ENCODE measurements at places on chromosomes 12 and 14.
A peak's percentile ranks its signal among the peaks of the same experiment; 100 is the strongest.

DNA sequence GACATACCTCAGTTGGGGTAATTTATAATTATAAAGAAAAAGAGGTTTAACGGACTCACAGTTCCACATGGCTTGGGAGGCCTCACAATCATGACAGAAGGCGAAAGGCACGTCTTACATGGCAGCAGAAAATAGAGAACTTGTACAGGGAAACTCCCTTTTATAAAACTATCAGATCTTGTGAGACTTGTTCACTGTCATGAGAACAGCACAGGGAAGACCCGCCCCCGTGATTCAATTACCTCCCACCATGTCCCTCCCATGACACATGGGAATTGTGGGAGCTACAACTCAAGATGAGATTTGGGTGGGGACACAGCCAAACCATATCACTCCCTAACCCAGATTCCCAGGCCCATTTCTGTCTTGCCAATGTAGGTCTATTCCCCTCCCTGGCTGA, 22.1 kb downstream of the MYO1H start:
- no peak for DNase-seq

DNA sequence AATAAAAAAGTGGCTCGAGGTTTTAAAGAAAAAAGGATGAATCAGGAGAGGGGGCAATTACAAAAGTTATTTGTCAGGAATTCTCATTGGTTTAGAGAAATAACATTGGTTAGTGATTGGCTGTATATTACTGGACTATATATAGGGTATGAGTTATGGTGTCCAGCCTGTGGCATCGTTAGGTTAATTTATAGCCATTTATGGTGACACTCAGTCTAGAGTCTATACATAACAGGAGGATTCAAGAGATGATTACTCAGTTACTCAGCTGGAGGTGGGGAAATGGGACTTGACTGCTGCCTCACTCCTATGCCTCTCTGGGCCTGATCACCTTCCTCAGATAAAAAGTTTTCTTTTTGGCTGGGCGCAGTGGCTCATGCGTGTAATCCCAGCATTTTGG, 25.6 kb upstream of the NFYB start:
- no peak for DNase-seq

DNA sequence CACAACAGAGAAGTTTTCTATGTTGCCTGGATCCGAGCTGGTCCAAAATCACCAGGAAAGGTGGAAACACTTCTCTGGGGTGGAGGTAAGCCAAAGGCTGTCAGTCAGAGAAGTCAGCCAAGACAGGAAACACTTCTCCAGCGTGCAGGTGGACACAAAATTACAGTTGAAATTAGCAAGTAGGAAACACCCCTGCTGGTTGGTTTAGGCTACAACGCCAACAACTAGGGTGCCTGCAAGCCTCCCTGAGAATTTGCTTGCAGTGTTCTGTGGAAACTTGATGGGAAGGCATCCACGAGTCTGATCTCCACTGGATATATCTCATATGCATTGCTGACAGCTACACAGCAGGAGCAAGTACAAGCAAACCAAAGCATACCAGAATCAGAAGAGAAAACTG, 600.5 kb downstream of the RERGL start:
- no peak for DNase-seq

GRCh38 chr14:94559638-94560290, 1.5 kb upstream of the SERPINA4 start:
- DNase-seq, result peak; percentile 29

DNA sequence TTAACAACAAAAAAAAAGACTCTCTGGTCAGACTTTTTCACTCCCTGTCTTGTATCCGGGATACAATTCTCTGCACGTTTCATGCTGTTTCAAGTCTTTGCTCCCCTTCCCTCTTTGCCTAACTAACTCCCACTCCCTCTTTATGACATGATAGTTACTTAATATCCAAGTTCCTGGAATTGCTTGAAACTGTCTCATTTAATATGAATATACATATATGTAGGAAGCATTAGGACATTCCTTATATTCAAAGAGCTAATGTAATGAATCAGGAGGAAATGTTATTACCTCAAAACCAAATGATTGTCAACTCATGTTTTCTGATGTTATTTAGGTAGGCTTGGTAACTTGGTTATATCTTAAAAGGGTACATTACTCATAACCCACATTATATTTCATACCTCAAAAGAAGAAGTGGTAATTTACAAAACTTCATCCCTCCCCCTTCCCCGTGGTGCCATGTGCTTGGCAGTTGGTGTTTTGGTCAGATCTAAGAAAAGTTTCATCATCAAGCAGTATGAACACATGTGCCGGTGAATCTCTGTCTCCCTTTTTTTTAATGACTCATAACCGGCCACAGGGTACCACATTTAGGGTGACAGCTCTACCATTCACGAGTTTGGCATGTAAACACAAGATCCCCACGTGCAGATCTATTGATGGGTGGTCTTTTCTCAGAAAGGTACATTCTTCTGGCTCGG, 56.5 kb downstream of the HCAR2 start:
- DNase-seq, result no peak
